Endodermal cell (in vitro differentiated cells): ENCODE measurements at places on chromosomes 1 and 21. TPM values are rescaled to one million over a fixed set of nuclear protein-coding genes. Genes with fewer than 3 reads are reported as not detected.

DNA sequence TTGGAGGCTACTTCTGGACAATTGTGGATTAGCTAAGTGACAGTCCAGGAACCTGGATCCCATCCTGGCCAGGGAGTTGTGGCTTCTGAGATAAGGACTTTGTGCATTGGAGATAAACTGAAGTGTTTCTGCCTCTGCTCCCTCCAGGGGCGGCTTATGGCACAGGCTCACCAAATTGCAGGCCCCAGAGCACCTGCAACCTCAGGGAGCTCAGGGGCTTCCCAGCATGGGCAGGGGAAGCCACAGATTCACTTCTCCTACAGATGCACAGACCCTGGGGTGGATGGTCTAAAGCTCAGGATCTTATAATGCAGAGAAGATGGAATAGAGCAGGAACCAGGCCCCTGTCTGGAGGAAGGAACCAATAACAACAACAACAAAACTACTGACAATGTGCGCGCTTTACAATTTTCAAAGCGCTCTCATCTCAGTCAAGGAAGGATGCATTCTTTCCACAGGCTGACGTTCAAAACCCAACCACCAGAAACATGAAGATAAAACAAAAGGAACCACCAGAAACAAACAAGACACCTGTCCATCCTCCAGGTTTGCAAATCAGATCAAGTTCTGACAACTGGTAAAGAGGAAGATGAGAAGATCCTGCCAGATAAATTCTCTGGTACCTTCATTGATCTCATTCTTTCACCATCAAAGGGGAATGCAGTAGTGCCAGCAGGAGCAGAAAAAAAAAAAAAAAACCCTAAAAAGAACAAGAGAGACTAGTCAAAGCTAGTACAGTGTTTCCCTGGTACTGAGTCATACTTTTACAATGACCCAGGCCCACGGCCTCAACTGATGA is 121.0 kb upstream of the IRF2BP2 start:
- H3K27ac ChIP-seq, result no peak overlapping the region
- no peaks in the 10 kb centered on the region for H3K27me3 ChIP-seq
- DNase-seq, result no peak
- H3K4me1 ChIP-seq, result peaks cover 17% of the 10 kb centered on the region
- H3K36me3 ChIP-seq, result no peaks in the 10 kb centered on the region

DNA sequence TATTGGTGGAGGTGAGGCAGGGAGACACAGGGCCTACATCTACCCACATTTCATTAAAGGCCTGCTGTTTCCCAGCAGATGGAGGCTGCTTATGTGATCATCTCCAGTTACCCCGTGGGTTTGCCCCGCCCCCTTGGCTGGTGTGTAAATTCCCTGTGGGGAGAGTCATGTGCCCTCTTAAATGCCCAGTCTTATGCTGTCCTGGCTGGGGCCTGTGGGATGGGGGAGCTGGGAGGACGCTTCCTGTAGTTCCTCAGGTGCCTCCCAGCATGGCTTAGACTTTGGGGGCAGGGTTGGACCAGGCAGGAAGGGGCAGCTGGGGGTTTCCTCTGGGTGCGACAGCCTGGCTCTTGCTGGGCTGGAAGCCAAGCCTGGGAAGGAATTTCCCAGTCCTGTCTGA is 15.5 kb upstream of the CITED4 start:
- no peaks in the 10 kb centered on the region for H3K4me1 ChIP-seq
- no peaks in the 10 kb centered on the region for H3K36me3 ChIP-seq
- DNase-seq, result peak; percentile 66

- no peaks in the 10 kb centered on the region for H3K36me3 ChIP-seq
- no peak for DNase-seq
- H3K27ac ChIP-seq, result no peak overlapping the region
- H3K4me3 ChIP-seq, result no peak overlapping the region
- no peaks in the 10 kb centered on the region for H3K4me1 ChIP-seq
Observed at GRCh38 chr1:194367121-194367520, 1180.7 kb upstream of the B3GALT2 start.

DNA sequence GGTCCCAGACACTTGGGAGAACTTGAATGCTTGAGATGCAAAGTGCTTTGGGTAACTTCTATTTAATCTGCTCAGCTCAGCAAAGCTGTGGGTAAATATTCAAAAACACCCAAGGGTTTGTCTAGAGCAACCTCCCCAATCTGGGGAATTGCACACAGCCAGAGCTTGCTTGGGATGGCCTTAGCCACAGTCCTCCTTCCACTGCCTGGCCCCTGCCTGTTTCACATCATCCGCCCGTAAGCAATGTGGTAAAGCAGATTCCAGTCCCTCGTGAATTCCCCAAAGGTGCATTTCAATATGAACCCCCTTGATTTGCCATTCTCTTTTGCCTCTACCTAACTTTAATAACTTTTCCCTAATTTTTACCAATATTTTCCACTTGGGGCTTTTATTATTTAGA is 418.1 kb downstream of the DISC1 start:
- H3K27ac ChIP-seq, result no peak overlapping the region
- H3K4me1 ChIP-seq, result peaks cover 3% of the 10 kb centered on the region
- no peaks in the 10 kb centered on the region for H3K36me3 ChIP-seq
- H3K27me3 ChIP-seq, result no peaks in the 10 kb centered on the region

DNA sequence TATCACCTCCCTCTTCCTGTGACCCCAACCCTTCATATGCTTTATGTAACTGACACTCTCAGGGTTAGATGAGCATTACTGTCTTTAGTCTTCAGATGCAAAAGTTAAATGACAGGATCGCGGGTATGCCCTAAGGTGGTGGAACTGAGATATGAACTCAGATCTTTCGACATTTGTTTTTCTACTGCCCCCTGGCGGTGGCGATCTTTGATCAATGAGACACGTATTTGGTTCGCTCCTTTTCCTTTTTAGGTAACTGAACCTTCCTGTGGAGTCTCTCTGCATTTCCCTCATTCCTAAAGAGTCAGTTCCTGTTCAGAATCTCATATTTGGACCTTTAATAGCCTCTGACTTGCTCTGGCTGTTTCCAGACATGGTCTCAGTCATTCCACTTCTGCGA is 47.8 kb upstream of the ZP4 start:
- H3K27me3 ChIP-seq, result peaks cover 44% of the 10 kb centered on the region
- H3K4me3 ChIP-seq, result no peak overlapping the region
- H3K27ac ChIP-seq, result no peak overlapping the region
- H3K36me3 ChIP-seq, result no peaks in the 10 kb centered on the region
- DNase-seq, result peak; percentile 83

- no peaks in the 10 kb centered on the region for H3K36me3 ChIP-seq
- no peak overlapping the region for H3K4me3 ChIP-seq
- H3K4me1 ChIP-seq, result no peaks in the 10 kb centered on the region
- DNase-seq, result no peak
- no peak overlapping the region for H3K27ac ChIP-seq
Observed at GRCh38 chr1:243343970-243344937, 88.4 kb downstream of the SDCCAG8 start.

GRCh38 chr1:35171579-35171978 is 21.4 kb downstream of the SFPQ start:
- H3K4me3 ChIP-seq, result no peak overlapping the region
- no peak overlapping the region for H3K27ac ChIP-seq
- H3K36me3 ChIP-seq, result peaks cover 17% of the 10 kb centered on the region
- DNase-seq, result no peak
- peaks cover 3% of the 10 kb centered on the region for H3K4me1 ChIP-seq
- no peaks in the 10 kb centered on the region for H3K27me3 ChIP-seq

- no peaks in the 10 kb centered on the region for H3K27me3 ChIP-seq
- H3K27ac ChIP-seq, result no peak overlapping the region
- no peaks in the 10 kb centered on the region for H3K4me1 ChIP-seq
- DNase-seq, result no peak
- no peaks in the 10 kb centered on the region for H3K36me3 ChIP-seq
Observed at GRCh38 chr1:59418363-59419144, 121.7 kb downstream of the FGGY start.

GRCh38 chr1:203359010-203359571 is 8.2 kb upstream of the FMOD start:
- H3K27ac ChIP-seq, result no peak overlapping the region
- DNase-seq, result no peak
- H3K4me3 ChIP-seq, result no peak overlapping the region
- H3K36me3 ChIP-seq, result no peaks in the 10 kb centered on the region
- peaks cover 8% of the 10 kb centered on the region for H3K4me1 ChIP-seq

COL9A2 gene
- 216 and 295 TPM in 2 replicates for total RNA-seq

GRCh38 chr1:205369701-205370123 is 13.0 kb upstream of the KLHDC8A start:
- no peak overlapping the region for H3K4me3 ChIP-seq
- H3K27me3 ChIP-seq, result no peaks in the 10 kb centered on the region
- no peak overlapping the region for H3K27ac ChIP-seq
- H3K36me3 ChIP-seq, result no peaks in the 10 kb centered on the region
- no peaks in the 10 kb centered on the region for H3K4me1 ChIP-seq

GRCh38 chr1:203404546-203404945 is 53.6 kb upstream of the FMOD start:
- H3K4me1 ChIP-seq, result peaks cover 5% of the 10 kb centered on the region
- no peak for DNase-seq
- no peaks in the 10 kb centered on the region for H3K36me3 ChIP-seq
- H3K27ac ChIP-seq, result no peak overlapping the region
- no peak overlapping the region for H3K4me3 ChIP-seq

DNA sequence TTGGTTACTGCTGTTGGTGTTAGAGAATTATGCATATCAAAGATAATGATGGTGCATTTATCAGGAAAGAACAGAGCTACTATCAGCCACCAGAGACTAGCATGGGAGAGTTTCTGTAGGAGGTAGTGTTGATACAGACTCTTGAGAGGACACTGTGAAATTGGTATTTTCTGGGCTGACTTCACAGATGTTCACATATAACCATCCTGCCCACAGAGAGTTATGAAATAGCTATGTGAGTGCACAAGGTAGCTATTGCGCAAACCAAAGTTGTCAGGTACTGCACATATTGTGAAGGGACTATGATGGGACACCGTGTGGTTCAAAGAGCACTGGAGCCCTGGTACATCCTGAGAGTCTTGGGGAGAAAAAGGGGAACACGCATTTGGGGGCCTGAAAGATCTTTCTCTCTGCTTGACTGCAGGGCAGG is 1.4 kb upstream of the TLCD4 start:
- no peaks in the 10 kb centered on the region for H3K36me3 ChIP-seq
- H3K27me3 ChIP-seq, result peaks cover 4% of the 10 kb centered on the region

DNA sequence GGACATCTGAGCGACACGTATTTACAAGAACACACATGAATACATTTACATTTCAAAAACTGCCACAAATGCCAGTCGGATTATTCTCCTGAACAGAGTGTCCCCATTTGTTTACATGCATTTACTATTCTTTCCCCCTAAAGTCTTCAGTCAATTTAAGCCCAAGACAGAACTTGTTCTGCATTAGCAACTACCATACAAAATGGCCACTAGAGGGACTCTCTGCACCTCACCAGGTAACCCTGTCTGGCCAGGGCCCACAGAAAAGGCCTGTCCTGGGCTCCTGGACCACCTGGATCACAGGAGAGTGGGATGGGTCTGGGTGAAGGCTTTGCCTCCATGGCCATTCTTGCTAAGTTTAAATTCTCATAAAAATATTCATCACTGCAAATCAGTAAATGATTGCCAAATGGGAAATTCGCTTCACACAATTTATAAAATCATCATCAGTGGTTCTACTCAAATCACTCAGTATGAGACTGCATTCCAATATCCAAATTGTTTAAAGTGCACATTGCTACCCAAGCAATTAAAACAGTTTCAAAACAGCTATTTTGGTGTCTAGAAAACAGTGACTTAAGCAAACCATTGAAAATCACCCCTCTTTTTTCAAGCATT is 12.5 kb upstream of the GUCA2A start:
- H3K27ac ChIP-seq, result no peak overlapping the region
- peaks cover 27% of the 10 kb centered on the region for H3K36me3 ChIP-seq
- H3K4me1 ChIP-seq, result peaks cover 32% of the 10 kb centered on the region
- peak; percentile 78 for DNase-seq
- H3K27me3 ChIP-seq, result no peaks in the 10 kb centered on the region

DNA sequence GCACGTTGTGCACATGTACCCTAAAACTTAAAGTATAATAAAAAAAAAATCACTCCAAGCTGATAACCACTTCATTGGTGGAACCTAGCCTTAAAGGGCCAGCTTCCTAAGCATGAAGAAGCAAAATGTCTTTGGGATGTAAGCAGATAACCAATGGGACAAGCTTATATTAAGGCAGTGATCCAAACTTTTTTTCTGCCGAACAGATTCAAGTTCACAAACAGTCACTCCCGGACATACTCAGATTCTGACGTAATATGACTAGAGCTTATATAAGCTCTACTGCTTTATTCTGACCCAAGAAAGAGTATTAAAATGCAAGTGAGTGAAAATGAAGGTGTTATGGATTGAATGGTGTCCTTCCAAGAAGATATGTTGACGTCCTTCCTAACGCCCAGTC is 44.9 kb upstream of the HIVEP3 start:
- no peak overlapping the region for H3K4me3 ChIP-seq
- no peak for DNase-seq
- no peaks in the 10 kb centered on the region for H3K36me3 ChIP-seq
- H3K4me1 ChIP-seq, result no peaks in the 10 kb centered on the region
- no peaks in the 10 kb centered on the region for H3K27me3 ChIP-seq

- H3K4me1 ChIP-seq, result no peaks in the 10 kb centered on the region
- no peak overlapping the region for H3K27ac ChIP-seq
- no peaks in the 10 kb centered on the region for H3K27me3 ChIP-seq
- no peaks in the 10 kb centered on the region for H3K36me3 ChIP-seq
Observed at GRCh38 chr1:153357076-153357852, 390 bp upstream of the S100A9 start.

PHTF1 gene
- total RNA-seq, result 40.6 and 43.8 TPM in 2 replicates

UBASH3A gene
- not detected in 2 replicates for total RNA-seq

SERINC2 gene
- total RNA-seq, result 25.9 and 26.4 TPM in 2 replicates

- no peak overlapping the region for H3K27ac ChIP-seq
- H3K4me1 ChIP-seq, result no peaks in the 10 kb centered on the region
- peaks cover 35% of the 10 kb centered on the region for H3K27me3 ChIP-seq
- no peak for DNase-seq
Observed at GRCh38 chr1:114015075-114015474, 35.8 kb downstream of the OLFML3 start.

DNA sequence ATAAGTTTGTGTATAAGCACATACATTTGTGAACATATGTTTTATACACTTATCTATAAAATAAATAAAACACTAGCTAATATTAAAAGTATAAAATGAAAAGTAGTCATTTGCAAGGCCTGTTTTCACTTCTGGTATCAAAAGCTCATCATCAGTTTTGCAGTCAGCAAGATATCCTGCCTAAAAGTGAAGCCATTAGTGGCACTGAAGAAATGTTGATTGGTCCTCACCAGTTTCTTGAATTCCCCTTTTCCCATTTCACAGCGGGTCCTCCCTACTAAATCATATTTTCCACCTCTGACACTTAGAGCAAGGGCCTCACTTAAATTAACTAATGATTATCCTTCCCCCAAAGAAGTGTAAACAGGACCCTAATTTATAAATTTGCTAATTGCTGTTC is 6.7 kb downstream of the TBX15 start:
- H3K27ac ChIP-seq, result no peak overlapping the region
- H3K36me3 ChIP-seq, result no peaks in the 10 kb centered on the region
- H3K4me1 ChIP-seq, result no peaks in the 10 kb centered on the region
- peaks cover 96% of the 10 kb centered on the region for H3K27me3 ChIP-seq
- no peak for DNase-seq
- H3K4me3 ChIP-seq, result no peak overlapping the region

LCE2B gene
- not detected in 2 replicates for total RNA-seq

GRCh38 chr1:216793973-216794372 is 70.7 kb upstream of the ESRRG start:
- H3K4me3 ChIP-seq, result no peak overlapping the region
- H3K4me1 ChIP-seq, result no peaks in the 10 kb centered on the region
- no peaks in the 10 kb centered on the region for H3K27me3 ChIP-seq
- no peak overlapping the region for H3K27ac ChIP-seq
- no peak for DNase-seq

GRCh38 chr1:32126770-32127169 is 18.9 kb downstream of the KPNA6 start:
- no peaks in the 10 kb centered on the region for H3K27me3 ChIP-seq
- H3K4me3 ChIP-seq, result peak overlapping the region; percentile 21
- H3K27ac ChIP-seq, result no peak overlapping the region
- no peaks in the 10 kb centered on the region for H3K4me1 ChIP-seq
